ENCODE measurements at places on chromosomes 5 and 9.

GRCh38 chr9:127185931-127186781 lies 63.7 kb upstream of the ANGPTL2 start:
- no peak for DNase-seq

DNA sequence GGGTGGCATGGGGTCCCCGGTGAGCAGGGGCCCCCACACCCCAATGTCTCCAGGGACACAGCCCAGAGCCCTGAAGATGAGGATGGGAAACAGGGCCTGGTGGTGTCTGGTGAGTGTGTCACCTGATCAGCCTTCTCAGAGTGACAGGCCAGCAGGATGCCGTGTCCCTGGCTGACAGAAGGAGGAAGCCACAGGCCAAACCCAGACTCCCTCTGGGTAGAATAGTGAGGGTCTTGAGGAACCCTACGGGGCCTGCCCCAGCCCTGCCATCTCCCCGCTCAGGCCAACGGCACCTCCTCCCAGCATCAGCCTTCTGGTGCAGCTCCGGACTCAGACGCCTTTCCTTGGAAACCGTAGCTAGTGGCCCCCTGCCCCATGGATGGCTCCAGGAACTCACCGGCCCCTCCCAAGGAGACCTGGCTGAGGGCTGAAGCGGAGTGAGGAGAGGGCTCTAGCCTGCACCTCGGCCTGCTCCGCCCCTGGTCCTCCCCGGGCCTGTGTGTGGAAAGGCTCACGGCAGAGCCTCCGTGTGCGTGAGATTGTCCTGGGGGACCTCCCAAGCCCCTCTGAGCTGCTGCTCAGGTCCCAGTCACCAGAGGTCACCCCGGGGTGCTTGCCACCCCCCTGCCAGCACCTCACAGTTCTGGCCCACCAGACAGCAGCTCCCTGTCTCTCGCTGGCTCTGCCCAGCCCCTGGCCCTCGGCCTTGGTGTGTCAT lies 6.0 kb downstream of the RALGDS start:
- DNase-seq: no peak

GRCh38 chr5:180104168-180104530 lies 32.6 kb upstream of the RNF130 start:
- no peak for DNase-seq

GRCh38 chr9:78831726-78832125 lies 534.8 kb downstream of the PSAT1 start:
- no peak for DNase-seq

DNA sequence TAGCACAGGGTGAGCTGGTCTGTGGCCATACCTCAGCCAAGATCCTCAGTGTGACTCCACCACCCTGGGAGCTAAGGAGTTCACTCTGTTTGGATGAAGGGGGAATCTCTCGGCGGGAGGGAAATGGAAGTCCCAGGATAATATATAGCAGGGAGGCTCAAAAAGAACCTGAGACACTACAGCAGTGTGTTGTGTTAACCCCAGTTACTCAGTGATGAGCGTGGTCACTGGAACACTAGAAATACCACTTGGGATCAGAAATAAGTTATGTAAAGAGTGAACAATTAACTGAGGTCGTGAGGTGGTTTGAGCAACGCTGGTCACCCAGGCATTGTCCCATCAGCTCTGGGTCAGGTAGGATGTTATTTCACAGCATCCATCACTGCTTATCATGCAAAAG lies 59.3 kb upstream of the ADAMTS16 start:
- DNase-seq: no peak

GRCh38 chr5:1962619-1963355 lies 80.1 kb upstream of the IRX4 start:
- no peak for DNase-seq

All from activated CD4-positive, alpha-beta T cell treated with anti-CD3 and anti-CD28 coated beads for 24 hours (primary cell).